ENCODE measurements at places on chromosomes 2 and 18.

- DNase-seq, result no peak
These were observed 14.7 kb downstream of the NIFK start for GRCh38 chr2:121721926-121722325.

GRCh38 chr2:216501854-216502253, 3.2 kb downstream of the RPL37A start:
- no peak for DNase-seq

DNA sequence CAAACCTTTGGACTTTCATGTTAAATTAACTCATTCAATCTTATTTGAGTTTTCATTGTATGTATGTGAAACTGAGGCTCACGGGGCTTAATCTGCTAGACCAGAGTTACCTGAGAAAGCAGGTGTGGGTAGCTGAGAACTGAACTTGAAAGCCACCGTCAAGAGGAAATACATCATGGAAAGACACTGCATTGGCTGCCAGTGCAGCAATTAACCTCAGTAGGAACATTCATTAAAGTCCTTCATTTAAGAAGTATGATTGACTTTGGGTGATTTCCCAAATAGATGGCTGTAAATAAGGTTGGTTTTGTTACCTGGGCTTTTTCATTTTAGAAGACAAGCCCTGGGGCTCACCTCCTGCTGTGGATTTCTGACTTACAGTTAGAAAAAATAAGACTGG, 36.5 kb upstream of the MGAT5 start:
- DNase-seq, result no peak

DNA sequence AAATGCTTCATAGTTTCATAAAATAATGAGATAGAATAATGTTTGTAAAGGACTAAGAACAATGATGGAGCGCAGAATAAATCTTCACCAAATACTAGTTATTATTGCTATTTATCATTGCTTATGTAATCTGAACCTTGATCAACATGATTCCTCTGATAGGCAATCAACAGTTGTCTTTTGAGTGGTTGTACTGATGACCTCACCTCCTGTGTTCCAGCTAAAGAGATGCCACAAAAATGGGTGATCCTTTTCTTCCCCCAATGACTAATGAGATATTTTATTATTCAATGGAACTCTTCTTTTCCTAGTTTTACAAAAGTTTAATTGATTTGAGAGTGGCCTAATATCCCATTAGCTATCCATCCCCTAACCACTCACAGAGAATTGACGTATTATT, 784.0 kb upstream of the FSHR start:
- DNase-seq, result no peak

GRCh38 chr18:79572093-79572780, 107.4 kb upstream of the CTDP1 start:
- peak; percentile 43 for DNase-seq

- no peak for DNase-seq
These were observed 52.6 kb downstream of the MGAT5 start for GRCh38 chr2:134306521-134306920.

- peak; percentile 30 for DNase-seq
These were observed 8.3 kb downstream of the RNPEPL1 start for GRCh38 chr2:240576436-240577205.

DNA sequence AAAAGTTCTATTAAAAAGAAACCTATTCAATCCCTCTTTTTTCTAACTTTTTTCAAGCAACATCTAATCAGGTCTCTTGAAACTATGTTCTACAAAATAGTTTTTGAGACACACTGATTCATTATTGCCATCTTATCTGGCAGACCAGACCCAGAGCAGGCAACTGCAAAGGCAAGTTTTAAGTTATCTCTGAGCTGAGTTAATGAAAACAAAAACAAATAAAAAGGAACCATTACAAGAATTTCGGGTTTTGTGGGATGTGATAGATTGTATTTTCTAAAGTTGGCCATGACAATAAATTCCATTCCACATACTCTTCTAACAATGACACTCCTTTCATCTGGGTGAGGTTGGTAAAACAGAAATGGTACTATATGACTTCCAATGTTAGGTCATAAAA, 15.2 kb upstream of the TWSG1 start:
- DNase-seq, result no peak

DNA sequence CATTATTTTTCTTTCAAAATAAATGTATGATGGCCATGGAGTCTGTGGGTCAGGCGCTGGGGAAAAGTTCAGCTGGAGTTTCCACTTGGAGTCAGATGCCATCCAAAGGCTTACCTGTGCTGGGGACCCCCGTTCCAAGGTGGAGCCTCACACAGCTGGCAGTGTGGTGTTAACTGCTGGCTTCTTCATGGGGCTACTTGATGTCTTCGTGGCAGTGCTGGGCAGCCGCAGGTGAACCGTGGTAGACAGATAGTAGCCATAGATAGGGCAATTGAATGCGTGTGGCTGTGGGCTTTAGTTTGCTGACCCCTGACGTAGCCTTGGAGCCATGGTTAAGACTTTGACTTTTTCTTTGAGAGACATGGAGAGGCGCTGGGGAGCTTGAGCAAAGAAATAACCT, 83.1 kb downstream of the HS6ST1 start:
- DNase-seq, result no peak

DNA sequence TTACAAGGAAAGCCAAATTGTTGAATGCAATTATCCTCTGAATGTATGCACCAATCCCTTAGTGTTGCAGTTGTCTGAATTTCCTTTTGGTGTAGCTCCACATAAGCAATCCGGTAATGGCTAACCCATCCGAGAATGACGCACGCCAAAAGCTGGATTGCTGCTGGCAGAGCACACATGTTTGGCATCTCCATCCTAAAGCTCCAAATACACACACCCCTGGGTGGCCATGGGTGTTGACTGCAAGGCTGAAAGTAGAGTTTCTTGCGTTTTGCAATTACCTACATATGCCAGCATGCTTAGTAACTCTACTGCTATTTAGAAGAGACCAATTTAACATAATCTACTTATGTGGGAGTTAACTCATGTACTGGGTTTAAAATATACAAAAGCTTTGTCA, 53.1 kb downstream of the KCTD1 start:
- no peak for DNase-seq

- no peak for DNase-seq
These were observed 72.8 kb downstream of the MEIS1 start for GRCh38 chr2:66507673-66508201.

DNA sequence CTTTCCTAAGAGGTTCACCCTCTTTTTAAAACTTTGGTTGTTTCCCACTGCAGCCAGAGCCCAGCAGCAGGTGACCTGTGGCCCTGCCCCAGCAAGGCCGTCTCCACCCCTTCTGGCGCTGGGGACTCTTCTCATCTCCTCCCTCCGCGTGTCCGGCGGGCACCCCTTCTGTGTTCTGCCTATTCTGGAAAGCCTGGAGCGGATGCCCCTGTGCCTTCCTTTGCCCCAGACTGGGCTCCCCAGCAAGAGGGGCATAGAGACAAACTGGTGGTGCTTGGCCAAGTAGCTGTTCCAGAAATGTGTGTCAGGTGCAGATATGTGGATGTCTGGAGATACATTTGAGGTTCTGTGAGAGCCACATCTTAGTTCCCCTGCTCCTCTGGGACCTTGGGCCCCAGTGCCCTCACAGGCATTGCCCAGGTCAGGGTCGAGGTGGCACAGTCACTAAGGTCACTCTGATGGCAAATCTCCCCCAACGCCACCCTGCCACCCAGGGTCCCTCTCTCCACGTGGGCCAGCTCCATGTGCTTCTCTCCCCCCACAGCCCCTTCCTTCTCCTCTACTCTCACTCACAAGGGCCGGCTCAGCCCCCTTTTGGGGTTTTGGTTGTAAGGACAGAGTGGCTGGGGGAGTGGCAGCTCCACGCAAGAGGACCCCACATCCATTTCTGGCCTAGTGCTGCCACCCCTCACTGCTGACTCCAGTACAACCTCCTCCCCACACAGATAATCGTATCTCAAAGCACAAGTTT, 35.5 kb upstream of the TAF1B start:
- DNase-seq, result peak; percentile 14
